ENCODE measurements at places on chromosomes 7 and 10.

DNA sequence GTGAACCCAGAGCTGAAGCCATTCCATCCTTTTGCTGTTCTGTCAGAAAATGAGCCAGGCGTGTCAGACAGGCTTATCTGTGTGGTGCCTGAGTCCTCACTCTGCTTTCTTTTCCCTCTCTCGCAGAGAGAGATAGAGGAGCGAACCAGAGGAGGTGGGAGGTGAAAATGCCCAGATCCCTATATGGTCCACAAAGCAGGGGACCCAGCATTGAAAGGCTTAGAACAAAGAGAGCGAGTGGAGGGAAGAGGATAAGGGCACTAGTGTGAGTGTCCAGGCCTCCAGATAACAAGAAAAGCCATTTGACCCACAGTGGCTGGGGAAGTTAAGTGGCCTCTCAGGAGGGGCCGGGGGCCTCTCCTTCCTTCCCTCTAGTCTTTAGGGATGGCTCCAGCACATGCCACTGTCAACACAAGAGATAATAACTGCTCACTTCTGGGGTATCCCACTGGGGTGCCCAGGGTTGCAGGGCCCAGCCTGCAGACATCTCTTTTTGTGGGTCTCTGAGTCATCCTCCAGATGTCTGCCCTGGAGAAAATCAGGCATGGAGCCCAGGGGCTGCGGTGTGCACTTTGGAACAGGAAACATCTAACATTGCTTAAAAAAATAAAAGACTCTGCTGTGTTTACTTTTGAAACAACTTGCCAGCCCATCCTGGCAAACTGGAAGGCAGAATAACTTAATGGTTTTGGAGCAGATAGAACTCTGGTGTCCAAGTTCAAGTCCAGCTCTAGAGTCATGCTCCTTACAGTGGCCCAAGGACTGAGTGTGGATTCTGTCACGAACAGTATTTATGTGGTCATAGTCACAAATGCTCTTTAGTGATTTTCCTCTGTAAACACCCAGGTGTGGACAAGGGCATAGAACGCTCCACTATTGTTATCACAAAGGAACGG, 189.5 kb downstream of the CXCL12 start:
- no peak for DNase-seq

GRCh38 chr10:91210435-91210834, 10.0 kb upstream of the PCGF5 start:
- no peak for DNase-seq

- no peak for DNase-seq
Measured at GRCh38 chr7:128152721-128153120, 88.4 kb upstream of the LEP start.

GRCh38 chr10:11303361-11304170, 285.9 kb downstream of the CELF2 start:
- DNase-seq: no peak

GRCh38 chr7:47475880-47476227, 106.1 kb downstream of the TNS3 start:
- DNase-seq: no peak

- DNase-seq: no peak
Measured at GRCh38 chr7:83338277-83338950, 175.7 kb upstream of the PCLO start.

DNA sequence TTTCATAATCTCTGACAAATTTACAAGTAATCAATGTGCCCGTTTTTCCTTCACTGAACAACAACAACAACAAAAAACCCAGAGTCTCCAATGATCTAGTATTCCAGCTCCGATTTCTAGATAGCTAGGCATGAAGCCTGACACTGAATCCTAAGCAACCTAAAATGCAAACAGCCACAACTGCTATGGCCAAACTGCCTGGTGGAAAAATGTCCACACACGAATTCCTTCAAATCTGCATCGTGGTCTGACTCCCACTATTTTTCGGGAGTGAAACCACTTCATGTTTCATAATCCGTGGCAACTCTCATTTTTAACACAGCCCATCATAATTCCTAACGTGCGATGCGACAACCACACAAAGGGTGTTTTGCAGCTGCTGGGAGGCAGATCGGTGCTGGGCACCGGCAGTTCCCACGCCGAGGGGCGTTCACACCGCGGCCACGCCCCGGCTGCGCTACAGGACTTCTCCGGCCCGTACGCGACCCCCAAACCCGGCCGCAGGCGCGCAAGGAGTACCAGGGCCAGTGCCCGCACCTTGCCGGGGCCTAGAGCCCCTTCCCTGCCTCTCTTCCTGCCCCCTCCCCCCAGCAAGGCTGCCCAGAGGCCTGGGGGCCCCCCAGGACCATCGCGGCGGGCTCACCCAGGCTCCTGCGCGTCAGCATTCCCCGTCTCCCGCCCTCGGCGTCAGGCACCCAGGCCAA, 814 bp downstream of the RUFY2 start:
- DNase-seq: peak; percentile 37

DNA sequence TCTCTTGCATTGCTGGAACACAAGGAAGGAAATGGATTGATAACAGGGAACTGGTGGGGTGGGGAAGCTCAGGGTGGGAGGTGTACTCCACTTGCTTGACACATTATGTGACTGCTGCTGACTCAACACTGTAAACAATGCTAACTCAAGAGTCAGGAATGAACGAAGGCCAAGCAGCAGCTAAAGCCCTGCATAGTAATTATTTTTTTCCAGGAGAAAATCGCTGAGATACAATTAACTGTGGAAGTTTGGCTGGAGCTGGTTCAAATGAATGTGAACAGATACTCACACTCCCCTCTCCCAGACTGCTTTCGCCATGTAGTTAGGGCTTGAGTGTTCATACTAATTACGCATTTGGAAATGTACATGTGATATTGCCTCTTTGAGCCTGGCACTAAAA, 170.9 kb upstream of the AOAH start:
- DNase-seq: no peak

GRCh38 chr10:22183771-22184461, 33.9 kb downstream of the EBLN1 start:
- no peak for DNase-seq

- DNase-seq: no peak
Measured at GRCh38 chr10:15841696-15842095, 18.6 kb downstream of the MINDY3 start.

GRCh38 chr10:317271-317769, 182.1 kb downstream of the ZMYND11 start:
- DNase-seq: no peak

GRCh38 chr7:30396389-30396788, 82.2 kb downstream of the NOD1 start:
- no peak for DNase-seq

DNA sequence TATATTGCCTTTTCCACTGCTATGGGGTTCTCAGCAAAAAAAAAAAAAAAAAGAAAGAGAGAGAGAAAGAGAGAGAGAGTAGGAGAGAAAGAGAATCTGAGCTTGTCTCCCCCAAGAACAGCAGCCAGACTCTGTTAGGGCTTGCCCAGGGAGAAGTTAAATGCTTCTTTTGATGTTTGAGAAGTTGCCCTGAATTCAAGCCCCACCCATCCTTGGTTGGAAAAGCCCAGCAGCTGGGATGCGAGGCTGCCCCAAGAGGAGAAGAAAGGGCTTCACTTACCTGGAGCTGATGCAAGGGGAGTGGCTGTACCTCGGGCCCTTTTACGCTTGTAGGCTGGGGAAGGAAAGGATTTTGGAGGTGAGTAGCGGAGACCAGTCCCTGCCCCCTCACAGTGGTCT, 20.9 kb upstream of the MGMT start:
- DNase-seq: no peak

- no peak for DNase-seq
Measured at GRCh38 chr10:77531441-77532001, 106.1 kb downstream of the KCNMA1 start.

GRCh38 chr10:88680958-88681357, 16.7 kb downstream of the LIPF start:
- DNase-seq: no peak

DNA sequence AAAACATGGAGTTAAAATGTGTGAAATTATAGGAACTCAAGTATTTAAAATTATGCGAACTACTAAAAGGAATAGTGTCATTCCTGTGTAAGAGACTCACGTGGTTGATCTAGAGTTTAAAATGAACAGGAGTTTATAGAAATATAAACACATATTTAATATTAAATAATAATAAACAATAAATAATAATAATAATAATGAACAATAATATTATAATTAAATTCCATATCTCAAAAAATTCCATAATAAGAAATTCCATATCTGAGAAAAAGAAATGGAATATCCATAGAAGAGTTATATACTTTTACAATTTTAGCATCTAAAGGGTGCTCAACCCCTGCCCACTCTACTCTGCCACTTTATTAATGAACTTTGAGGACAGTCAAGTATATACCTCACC, 429.6 kb downstream of the TNS3 start:
- DNase-seq: no peak

- DNase-seq: no peak
Measured at GRCh38 chr10:88152728-88153133, 289.3 kb downstream of the PTEN start.

- DNase-seq: no peak
Measured at GRCh38 chr7:19090526-19090925, 26.9 kb downstream of the TWIST1 start.

DNA sequence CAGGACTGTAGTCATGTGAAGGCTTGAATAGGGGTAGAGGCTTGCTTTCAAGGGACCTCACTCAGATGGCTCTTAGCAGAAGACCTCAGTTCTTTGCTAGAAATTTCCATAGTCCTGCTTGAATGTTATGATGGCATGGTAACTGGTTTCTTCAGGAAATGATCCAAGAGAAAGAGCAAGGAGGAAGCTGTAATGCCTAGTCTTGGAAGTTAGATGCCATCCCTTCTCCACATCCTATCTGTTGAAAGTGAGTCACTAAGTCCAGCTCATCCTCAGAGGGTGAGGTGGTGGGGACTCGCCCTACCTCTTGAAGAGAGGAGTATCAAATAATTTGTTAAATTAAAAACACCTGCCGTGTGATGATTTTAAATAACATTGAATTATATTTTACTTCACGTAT, 4.6 kb downstream of the MGAM start:
- DNase-seq: no peak

DNA sequence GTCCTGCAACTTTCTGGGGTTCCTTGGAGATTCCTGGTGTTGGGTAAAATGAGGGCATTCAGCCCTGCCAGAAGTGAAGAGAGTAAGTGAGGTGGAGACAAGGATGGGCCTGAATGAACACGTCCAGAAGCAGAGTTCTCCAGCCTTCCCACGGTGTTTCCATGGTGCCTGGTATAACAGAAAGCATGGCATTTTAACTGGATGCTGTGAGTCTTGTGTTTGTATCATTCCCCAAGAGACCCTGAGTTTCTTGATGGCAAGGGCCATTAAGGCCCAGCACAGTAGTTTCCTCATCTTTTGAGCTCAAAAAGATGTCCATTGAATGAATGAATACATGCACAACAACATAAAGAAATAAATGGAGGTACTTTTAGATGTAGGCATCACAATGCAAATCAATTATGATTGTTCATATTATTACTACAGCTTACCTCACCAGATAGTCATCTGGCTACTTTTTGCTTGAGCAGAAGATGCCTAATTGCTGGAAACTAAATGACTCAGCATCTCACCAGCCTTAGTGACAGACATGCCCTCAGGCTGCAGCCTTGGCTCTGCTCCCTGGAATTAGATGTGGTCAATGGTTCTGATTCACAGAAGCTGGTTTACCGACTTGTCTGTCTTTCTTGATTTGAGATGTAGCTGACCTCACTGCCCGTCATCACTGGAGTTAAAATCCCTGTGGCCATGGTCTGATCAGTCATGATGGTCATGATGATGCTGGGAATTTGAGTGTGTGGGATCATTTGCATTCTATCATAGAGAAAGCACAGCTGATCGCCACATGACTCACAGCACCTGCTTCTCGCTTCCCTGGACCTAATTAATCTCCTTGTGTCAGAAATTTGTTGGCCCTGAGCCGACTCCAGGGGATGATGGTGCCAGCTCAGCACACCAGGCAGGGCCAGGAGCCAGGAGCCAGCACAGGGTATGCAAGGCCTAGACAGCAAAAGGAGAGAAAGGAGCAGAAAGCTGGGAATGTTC, 83.9 kb downstream of the CXCL12 start:
- DNase-seq: no peak

DNA sequence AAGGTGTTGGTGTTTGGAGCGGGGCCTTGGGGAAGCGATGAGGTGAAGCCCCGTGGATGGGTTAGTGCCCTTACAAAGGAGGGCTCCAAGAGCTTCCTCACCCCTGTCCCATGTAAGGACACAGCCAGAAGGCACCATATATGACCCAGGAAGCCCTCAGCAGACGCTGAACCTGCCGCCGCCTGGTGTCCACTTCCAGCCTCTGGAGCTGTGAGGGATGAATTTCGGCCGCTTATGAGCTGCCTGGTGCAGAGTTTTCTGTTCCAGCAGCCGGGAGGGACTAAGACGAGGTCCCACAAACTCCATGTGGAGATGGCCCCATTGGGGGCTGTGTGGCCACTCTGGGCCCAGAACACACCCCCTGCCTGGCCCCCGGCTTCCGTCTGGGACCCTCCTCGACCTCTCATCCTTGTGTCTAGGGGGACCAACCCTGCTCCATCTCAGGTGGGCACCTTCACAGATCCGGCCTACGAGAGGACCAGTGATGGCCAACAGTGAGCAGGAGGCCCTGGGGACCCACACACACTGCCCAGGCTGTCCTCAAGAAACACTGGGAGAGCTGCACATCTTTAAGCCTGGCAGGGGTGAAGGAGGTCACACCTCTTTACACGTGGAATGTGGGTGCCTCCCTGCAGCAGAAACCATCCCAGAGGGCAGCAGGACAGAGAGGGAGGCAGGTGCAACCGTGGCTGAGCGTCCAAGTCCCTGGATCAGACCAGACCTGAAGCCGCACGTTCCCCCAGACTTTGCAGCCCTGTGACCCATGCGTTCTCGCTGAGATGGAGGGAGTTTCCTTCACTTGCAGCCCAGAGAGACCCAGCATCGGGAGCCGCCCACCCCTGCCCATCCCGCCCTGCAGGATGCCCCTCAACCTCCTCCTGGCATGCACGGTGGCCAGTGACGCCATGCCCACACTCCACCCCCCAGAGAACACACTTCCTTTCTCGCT, 96.1 kb downstream of the PDGFA start:
- DNase-seq: no peak

GRCh38 chr7:95407751-95408150, 11.6 kb upstream of the PON3 start:
- no peak for DNase-seq

- DNase-seq: no peak
Measured at GRCh38 chr7:120164-120991, 72.0 kb upstream of the FAM20C start.
